CD4-positive, alpha-beta memory T cell (primary cell): ENCODE measurements at places on chromosomes 5 and 9.

GRCh38 chr5:126512451-126512850, 82.6 kb downstream of the ALDH7A1 start:
- DNase-seq: no peak

DNA sequence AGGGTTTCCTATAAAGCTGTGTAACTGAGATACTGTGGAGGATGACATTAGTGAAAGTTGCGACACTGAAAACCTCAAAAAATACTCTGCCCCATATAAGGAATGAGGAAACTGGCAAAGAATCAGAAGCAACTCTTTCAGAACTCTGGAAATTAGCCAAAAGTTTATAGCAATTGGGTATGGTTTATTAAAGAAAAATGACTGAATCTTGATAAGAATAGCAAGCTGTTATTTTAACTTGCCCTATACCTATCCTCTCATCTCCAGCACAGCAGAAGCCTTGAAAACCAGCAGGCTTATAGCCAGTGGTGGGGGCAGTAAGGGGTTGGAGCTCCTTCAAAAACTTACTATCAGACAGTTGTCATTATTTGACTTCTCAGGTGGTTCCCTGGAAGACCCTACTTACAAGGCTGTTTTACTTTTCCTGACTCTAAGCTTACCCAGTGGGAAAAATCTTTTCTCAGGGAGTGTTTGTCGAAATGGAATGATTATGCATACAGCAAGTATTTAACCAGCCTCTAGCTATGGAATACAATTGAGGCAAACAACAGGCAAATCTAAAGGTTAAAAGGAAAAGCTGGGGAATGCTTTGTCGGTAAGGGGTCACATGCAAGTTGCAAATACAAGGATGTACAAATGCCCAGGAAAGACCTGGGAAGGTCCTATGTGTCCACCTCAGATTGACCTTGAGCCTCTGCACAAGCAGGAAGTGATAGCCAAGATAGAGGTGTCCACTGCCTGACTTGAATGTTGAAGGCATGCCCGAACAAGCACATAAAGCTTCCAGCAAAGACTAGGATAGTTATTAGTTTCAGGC, 21.0 kb upstream of the FAM151B start:
- DNase-seq: no peak

DNA sequence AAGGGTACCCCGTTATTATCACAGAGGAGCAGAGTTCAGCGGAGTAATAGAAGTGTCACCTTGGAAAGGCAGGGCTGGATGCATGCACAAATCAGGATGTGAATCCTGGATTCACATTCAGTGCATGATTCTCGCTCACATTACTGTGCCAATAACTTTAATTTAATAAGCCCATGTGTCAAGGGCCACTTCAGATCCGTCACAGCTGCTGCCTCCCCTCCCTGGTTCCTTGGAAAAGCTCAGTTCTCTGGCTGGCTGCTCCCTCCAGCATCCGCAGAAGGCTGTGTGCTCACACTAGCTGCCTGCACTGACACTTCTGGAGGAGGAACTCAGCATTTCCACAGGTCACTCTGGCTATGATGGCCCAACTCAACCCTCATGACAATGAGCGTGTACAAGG, 256.8 kb upstream of the ADAMTS16 start:
- no peak for DNase-seq

- no peak for DNase-seq
Measured at GRCh38 chr9:108815156-108815555, 40.6 kb downstream of the ACTL7B start.

DNA sequence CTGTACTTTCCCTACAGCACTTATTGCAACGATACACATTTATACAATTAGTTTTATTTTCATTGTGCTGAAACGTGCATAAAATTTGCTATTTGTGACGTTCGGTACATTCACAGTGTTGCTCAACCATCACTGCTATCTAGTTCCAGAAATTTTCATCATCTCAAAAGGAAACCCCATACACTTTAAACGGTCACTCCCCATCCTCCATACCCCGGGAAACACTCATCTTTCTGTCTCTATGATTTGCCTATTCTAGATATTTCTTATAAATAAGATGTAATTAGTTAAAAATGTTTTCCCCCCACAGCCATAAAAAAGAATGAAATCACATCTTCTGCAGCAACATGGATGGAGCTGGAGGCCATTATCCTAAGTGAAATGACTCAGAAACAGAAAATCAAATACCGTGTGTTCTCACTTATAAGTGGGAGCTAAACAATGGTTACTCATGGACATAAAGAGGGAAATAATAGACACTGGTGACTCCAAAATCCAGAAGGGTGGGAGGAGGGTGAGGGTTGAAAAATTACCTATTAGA, 40.2 kb upstream of the TEX48 start:
- DNase-seq: no peak

GRCh38 chr5:156354571-156354970, 27.6 kb downstream of the SGCD start:
- no peak for DNase-seq

DNA sequence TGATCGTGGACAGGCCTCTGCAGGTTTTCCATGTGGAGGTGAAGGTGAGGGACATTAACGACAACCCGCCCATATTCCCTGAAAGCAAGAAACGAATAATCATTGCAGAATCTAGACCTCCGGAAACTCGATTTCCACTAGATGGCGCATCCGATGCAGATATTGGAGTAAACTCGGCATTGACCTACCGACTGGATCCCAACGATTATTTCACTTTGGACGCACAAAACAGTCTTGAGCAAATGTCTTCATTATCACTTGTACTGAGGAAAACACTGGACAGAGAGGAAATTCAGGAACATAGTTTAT, 621 bp downstream of the PCDHA13 start:
- DNase-seq: no peak

DNA sequence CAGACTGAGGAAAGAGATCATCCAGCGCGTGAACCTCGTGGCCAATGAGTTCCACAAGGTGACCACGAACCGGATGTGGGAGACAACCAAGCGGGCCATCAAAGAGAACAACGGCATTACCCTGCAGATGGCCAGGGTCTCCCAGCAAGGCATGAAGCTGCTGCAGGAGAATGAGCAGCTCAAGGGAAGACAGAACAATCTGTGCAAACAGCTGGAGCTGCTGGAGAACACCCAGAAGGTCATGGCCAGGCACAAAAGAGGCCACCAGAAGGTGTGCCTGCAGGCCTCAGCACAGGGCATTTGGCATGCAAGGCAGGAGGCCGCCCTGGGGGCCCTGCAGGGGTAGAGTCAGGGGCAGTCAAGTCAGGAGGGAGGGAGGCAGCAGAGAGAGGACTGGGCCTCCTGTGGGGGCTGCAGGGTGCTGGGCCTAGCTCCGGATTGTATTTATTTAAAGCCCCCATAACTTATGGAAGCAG, 4.2 kb downstream of the PTRH1 start:
- no peak for DNase-seq

DNA sequence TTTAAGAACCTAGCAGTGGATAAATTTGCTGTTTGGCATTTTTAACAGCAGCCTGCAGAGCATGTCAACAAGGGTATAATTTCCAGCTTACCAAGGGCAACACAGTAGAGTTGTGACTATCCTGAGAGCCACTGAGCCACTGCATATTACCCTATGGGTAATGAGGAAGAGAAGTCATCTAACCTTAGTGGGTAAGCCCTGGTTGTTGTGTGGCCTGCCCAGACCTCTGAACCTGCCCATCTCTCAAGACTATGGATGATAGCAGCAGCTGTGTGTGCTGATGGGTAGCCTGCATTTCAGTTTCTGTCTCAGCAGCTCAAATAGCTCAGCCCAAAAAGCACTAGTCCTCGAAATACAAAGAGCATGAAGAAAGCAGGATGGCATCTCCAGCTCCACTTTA, 56.1 kb upstream of the PIP5K1B start:
- no peak for DNase-seq

DNA sequence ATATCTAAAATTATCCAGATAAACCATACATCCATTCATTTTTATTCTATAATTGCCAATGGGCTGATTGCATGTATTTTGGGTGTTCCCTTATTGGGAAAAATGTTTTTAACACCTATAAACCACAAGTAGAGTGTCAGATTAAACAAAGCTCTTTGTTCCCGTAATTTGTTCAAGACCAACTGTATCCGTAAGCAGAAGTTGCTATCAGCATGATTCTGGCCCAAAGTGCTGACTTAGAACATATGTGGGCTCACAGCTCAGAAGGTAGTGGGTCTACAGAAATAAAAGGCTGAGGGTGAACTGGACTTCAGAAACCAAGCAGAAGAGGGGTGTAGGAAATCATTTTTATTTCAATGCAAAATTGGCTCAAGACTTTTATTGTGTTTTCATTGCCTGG, 23.5 kb upstream of the IL7R start:
- DNase-seq: no peak

DNA sequence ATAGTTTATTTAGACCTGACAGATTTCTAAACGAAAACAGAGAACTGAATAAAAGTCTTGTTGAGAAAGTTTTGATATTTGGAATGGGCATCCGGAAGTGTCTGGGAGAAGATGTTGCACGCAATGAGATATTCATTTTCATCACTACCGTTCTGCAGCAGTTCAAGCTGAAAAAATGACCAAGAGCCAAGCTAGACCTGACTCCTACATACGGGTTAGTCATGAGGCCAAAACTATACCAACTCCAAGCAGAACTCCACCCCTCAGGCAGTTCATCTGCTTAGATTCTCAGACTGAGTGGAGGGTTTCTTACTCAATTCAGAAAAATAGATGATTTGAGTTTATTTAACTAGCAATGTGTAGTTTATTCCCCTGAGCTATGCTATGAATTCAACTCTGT, 95.4 kb upstream of the ANXA1 start:
- DNase-seq: no peak

GRCh38 chr9:123999661-124000060, 11.9 kb upstream of the LHX2 start:
- no peak for DNase-seq

GRCh38 chr5:97929383-97929782, 746.3 kb upstream of the RIOK2 start:
- DNase-seq: no peak

- no peak for DNase-seq
Measured at GRCh38 chr9:113876151-113876992, at the start of gene ZNF618. ZNF618 (plus strand) TSS chr9:113876309; CDS start chr9:113876381, 72 bp downstream.
